ENCODE measurements at places on chromosomes 13 and 19. TPM values are rescaled to one million over a fixed set of nuclear protein-coding genes. Genes with fewer than 3 reads are reported as not detected.

DNA sequence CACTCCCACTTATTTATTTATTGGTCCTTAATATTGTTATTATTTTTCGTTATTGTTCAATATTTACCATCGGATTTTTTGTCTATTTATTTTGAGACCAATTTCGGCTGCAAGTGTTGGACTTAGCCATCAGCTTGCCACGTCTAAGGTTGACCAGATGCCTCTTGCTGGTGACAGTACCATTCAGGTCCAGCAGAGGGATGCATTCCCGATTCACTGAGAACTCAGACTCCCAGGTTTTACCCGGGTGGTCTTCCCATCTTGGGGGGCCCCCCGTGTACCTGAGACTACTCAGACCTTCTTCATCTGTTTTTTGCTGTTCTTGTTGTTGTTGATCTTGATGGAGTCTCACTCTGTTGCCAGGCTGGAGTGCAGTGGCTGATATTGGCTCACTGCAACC lies 1435.2 kb downstream of the UQCRFS1 start:
- no peak for DNase-seq

Gene MAB21L1
- 0.03 TPM for polyA plus RNA-seq

DNA sequence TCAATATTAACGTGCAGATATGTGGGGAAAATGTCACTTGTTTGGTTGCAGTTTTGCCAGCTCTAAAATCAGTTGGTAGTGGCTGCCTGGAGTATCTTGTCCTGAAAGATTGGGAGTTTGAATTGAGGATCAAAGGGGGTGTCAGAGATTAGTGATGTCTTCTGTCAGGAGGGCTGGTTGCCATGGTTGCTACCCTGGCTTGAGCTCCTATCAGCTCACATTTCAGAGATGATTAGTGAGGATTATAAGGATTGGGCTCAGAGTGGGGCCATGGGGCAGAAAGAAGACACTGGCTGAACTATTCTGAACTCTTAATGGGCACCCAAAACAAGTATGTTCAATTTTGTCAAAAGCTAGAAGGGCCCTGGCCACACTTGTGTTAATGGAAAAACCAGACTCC lies 95.5 kb upstream of the RNF113B start:
- no peak for DNase-seq

- no peak for DNase-seq
Measured at GRCh38 chr13:79121286-79121685, 284.8 kb downstream of the RBM26 start.

Gene USHBP1
- polyA plus RNA-seq = 16.2 TPM

Gene ZNF460
- 4.1 TPM for polyA plus RNA-seq

- no peak for DNase-seq
Measured at GRCh38 chr19:32238076-32238475, 107.3 kb upstream of the ZNF507 start.

DNA sequence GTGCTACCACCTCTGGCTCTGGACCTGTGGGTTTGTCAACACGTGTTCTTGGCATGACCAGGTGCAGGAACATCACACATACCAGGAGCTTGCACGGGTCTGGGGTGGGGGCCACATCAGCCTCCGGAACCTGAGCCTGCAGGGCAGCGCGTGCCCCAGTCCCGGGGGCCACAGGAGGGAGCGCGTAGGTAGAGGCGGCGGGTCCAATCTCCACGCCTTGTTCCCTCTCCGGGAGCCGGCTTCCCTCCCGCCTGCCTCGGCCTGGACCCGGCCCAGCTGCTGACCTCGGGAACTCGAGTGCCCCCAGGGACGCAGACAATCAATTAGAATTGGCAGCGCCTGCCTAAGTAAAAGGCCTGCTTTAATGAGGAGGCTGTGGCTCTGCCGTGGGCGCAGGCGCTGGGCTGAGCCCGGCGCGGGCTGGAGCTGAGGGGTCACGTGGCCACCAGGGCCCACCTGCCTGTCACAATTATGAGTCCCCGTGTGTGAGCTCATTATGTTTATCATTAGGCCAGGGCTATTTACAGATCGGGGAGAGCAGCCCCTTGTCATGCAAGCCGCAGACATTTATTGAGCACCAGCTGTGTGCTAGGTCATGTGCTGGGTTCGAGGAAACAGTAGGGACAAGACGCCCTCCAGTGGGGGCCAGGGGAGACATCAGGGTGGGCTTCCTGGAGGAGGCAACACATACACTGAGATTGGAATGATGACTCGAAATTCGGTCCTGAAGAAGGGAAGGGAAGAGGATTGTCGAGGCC lies 32.2 kb upstream of the TNFAIP8L1 start:
- peak; percentile 22 for DNase-seq

DNA sequence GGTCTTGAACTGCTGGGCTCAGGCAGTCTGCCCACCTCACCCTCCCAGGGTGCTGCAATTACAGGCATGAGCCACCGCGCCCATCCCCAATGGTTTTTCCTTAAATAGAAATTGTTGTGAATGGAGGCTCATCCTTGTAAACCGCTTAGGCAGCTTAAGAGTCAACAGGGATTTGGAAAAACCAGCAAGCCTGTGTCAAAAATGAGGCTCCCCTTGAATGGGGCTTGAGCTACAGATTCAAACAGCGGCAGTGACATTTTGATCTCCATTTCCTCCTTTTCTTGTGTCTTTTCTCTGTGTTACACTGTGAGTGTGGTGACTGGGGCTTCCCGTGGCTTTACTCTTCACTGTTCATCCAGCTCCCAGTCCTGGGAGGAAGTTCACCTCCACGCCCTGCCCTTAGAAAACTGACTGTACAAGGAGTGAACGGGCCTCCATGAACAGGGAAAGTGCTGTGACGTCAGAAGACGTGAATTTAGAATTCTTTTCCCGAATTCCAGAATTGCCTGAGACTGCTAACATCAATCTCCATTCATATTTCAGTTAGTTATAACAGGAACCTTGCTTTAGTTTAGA lies 15.3 kb upstream of the RAB8A start:
- DNase-seq = peak; percentile 45

DNA sequence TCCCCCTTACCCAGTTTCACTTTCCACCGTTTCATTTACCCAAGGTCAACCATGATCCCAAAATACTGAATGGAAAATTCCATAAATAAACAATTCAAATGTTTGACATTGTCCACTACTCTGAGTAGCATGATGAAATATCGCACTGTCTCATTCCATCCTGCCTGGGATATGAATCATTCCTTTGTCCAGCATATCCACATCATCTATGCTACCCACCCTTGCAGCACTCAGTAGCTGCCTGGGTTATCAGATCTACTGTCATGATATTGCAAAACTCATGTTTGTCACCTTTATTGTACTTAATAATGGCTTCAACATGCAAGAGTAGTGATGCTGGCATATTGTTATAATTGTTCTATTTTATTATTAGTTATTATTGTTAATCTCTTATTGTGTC lies 263.9 kb upstream of the NBEA start:
- peak; percentile 39 for DNase-seq

GRCh38 chr19:33407716-33408115 lies 34.2 kb downstream of the CEBPG start:
- DNase-seq = no peak

Gene KCNRG
- 1.2 TPM for polyA plus RNA-seq

Gene GPR12
- polyA plus RNA-seq = not detected

Gene LYL1
- 141 TPM for polyA plus RNA-seq

Gene TNNI3
- not detected for polyA plus RNA-seq

- DNase-seq = peak; percentile 61
Measured at GRCh38 chr19:16628984-16629691, 1.1 kb upstream of the MED26 start.

Gene PEAK3
- not detected for polyA plus RNA-seq

DNA sequence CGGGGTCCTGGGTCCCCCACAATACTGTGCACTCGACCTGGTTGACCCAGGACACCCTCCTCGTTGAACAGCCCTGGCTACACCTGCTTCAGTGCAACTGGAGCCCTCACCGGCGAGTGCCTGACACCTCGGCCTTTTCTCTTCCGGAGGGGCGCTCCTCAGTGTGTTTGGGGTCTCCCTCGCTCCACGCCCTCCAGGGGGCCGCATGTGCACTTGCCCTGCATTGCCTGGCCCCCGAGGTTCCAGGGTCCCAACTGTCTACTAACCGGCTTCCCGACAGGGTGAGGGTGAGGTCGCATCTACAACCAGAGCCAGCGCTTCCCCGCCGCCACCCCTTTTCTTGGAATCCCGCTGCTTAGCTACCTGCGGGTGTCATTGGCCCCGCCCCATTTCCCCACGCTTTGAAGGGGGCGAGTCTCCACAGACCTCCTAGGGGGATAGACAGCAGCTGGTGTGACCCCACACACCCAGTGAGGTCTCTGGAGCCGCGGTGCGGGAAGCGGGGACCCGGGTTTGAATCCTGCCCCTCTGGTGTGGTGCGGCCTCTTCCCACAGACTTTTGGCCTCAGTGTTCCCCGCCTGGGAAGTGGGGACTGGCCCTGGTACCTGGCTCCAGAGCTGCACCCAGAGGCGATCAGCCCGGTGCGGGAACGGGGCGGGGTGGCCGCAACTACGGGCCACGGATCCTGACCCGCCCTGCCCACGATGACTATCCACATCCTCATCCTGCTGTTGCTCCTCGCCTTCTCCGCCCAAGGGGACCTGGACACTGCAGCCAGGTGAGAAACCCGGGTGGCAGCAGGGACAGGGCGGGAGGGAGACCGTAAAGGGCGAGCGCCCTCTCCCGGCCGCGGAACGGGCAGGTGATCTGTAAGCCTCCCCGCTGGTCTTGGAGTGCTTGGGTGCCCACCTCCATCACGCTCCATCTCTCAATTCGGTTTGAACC lies at the start of gene ADM5:
ADM5 (plus strand) TSS at position 462 of the 946 bp plus-strand sequence; CDS start at position 706, 244 bp downstream.
- DNase-seq = peak; percentile 54

DNA sequence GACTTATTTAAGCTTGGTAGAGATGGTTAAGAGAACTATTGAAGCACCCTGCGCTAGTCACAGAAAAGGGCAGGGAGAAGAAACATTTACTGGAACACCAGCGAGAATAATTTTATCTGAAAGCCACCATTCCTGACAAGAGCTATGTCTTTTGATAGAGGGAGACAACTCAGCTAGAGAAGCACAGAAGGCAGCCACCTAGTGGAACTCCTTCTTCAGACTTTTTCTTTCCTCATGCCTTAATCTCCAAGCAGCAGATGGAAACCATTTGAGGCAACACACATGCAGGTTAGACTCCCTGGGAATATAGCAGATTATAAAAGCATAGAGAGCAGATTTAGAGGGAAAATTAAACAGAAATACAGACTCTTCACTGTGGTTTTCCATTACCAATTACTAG lies 813.4 kb downstream of the SLITRK6 start:
- no peak for DNase-seq

GRCh38 chr19:56126983-56127780 lies 6.1 kb upstream of the ZNF787 start:
- DNase-seq = no peak

- DNase-seq = no peak
Measured at GRCh38 chr13:104954210-104954609, 1581.3 kb downstream of the EFNB2 start.

- DNase-seq = no peak
Measured at GRCh38 chr19:49020342-49020741, 3.5 kb upstream of the LHB start.

GRCh38 chr13:107778094-107778493 lies 437.2 kb downstream of the LIG4 start:
- peak; percentile 36 for DNase-seq

DNA sequence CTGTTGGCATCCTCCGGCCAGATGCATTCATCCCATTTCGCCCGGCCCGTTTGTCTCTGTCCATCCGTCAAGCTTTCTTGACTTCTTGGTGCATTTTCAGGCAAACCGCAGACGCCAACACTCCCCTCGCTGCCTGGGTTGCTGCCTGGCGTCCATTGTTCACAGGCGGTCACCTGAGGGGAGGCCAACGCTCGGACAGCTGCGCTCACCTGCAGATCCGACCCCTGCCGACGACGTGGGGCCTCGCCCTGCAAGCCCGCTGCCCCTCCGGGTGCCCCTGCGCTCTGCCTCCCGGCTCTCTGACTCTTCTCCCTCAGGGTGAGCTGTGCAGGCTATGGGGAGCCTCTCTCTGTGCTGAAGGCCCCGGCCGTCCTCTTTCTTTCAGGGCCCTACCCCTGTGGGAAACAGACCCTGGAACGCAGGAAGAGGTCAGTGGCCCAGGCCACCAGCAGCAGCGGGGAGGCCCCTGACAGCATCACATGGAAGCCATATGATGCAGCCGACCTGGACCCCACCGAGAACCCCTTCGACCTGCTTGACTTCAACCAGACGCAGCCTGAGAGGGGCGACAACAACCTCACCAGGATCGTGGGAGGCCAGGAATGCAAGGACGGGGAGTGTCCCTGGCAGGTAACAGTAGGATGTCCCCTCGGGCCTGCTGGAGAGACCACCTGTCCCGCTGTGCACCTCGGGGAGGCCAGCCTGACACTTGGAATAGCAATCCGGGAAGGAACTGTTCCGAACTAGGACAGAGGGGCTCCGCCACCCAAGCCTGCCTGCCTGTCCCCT lies 14.8 kb upstream of the PROZ start:
- no peak for DNase-seq

DNA sequence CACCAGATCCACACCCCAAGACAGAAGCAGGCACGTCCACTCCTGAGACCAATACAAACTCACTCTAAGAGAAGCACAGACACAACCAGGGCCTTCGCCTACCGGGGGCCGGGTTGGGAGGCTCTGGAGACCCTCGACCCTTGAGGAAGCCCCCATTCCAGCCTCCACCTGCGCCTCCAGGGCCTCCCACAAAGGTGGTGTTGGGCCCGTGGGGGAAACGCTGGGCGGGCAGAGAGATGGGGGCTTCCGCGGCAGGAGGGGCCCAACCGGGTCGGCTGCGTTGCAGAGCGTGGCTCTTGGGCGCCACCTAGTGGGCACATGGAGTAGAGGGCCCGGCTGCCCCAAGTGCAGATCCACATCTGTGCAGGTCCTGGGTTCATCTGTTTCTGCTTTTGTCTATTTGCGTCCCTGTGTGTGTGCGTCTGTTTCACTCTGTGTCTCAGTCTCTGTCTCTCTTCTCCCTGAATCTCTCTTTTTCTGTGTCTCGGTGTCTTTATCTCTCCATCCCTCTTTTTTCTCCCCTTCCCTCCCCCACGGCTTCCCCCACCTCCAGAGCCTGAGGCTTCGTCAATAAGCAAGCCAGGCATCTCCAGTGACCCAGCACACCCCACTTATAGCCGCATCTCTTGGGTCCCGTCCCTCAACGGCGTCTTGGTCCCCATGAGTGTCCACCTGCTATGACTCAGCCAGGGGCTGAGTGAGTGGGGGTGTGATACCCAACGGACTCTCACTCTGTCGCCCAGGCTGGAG lies 10.5 kb upstream of the TINCR start:
- peak; percentile 38 for DNase-seq

Gene ZNF878
- polyA plus RNA-seq = not detected

Gene SLC6A16
- polyA plus RNA-seq = 0.72 TPM

Gene SIGLEC5
- polyA plus RNA-seq = not detected

DNA sequence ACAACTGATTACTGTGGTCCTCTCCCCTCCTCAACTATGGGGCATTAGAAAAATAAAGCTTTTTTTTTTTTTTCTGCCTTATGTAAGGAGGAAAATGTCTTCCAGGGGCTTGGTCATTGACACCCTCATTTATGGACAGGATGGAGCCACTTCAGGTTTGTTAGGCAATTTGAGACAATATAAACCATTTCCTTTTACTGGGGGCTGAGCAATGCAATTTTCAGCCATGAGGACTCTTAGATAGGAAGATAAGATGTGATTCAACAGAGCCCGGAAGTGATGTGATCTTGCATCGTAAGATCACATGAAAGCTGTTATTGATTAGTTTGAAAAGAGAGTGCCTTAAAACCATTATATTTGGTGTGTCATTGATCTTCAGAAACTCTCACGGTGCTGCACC lies 210.8 kb downstream of the OXGR1 start:
- DNase-seq = no peak

Gene SH2D3A
- polyA plus RNA-seq = 0.06 TPM

Gene TMEM272
- not detected for polyA plus RNA-seq
